Immature natural killer cell (primary cell): ENCODE measurements at places on chromosomes 5 and 9. TPM values are rescaled to one million over a fixed set of nuclear protein-coding genes. Genes with fewer than 3 reads are reported as not detected.

The RGS14 gene
- polyA plus RNA-seq, result 27.1 TPM

The ANKRD31 gene
- not detected for polyA plus RNA-seq

The REEP2 gene
- polyA plus RNA-seq, result 0.48 TPM

The RALGPS1 gene
- 3.4 TPM for polyA plus RNA-seq

The C5orf52 gene
- not detected for polyA plus RNA-seq

The SLC34A3 gene
- polyA plus RNA-seq, result not detected

The SEMA5A gene
- polyA plus RNA-seq, result not detected

The COL27A1 gene
- not detected for polyA plus RNA-seq

DNA sequence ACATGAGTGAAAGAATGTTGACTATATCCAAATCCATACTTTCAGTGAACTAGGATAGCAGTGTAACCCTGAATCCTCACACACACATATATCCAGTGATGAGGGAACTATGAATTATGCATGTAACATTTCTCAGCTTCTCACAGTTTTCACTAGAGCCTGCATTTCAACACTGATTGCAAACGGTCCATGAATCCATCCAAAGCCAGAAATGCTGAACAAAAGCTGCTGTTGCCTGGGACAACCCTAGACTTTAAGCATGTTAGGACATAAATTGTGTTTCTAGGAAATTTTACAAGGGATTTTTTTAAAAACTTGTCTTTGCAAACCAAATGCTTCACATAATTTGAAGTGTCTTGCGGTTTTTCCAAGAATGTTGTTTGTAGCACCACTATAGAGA lies 2010.0 kb upstream of the WWC1 start:
- DNase-seq, result no peak

- DNase-seq, result no peak
Observed at GRCh38 chr5:62569470-62569869, 9.1 kb upstream of the LRRC70 start.

DNA sequence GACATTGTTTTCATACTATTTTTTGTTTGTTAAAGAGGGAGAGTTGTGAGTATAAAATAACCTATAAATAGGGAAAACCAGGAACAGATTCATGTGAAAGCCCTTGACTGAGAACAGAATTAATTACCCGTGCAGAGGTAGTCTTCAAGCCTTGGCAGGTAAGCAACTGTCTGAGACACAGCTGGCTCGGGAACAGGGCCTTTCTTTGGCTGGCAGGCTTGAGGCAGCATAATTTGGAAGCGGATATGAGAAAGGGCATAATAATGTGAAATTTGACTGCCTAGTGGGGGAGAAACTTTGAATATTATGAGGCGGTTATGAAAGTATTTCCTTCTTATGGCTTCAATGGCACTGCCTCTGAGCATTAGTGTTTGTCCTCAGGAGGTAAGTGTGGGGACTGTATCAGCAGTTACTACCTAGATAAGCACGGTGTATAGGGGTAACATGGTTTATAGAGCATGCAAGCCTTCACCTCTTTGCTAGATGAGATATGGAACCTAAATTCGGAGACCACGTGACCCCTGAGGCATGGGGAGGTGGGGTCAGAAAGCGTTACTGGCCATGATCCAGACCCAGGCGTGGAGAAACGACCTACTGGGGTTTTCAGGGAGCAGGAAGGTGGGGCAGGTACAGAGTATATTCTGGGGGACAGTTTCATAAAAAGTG lies 210.2 kb upstream of the GAS1 start:
- DNase-seq, result no peak

DNA sequence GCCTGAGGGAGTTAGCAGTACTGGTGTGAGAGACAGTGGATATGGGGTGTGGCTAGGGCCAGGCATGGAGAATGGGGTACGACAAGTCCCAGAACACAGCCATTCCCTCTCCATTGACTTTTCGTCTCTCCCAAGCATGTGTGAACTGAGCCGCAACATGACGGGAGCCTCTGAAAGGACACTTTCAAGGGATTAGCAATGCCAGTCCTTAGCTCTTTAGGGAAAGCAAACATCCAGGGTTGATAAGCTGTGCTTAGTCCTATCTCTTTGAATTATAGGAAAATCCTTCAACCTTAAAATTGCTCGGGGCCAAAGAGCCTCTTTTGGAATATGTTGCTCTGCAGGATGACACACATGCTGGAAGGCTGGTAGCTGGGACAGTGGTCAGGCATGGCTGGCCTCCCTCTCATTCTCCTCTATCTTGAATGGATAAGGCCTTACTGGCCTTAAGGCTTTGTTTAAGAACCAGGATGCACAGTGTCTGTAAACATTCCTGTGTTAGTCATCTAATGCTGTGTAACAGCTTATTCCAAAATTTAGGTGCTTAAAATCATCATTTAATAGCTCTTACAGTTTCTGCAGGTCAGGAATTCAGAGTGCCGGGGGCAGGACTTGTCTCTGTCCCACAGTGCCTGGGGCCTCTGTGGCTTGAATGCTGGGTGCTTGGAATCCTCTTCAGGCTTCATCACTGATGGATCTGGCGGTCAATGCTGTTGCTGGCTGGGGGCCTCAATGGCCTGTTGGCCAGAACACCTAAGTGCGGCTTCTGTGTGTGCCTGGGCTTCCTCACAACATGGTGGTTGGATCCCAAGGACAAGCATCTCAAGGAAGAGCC lies 95.3 kb downstream of the PTTG1 start:
- DNase-seq, result no peak

- no peak for DNase-seq
Observed at GRCh38 chr9:75108571-75108970, 20.3 kb downstream of the OSTF1 start.

DNA sequence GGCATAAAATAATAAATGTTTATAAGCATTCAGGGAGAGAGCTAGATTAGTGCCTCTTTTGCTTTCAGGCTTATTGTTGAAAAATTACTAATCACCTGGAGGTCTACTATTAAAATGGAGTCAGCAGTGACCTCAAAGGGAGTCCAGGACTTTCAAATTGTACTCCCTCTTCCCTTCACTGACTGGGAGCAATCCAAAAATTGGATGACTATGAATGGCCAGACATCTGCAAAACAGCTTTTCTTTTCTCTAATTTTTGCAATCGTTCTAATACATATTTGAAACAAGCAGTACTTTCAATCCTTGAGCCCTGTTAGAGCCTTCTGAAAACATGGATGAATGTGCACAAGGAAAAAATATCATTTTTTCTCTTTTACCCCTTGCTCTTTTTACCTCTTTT lies 461.8 kb downstream of the TMEM232 start:
- DNase-seq, result no peak
